ENCODE measurements at places on chromosomes 1 and 21.

GRCh38 chr1:216815260-216816131 is 92.3 kb upstream of the ESRRG start:
- DNase-seq, result no peak

DNA sequence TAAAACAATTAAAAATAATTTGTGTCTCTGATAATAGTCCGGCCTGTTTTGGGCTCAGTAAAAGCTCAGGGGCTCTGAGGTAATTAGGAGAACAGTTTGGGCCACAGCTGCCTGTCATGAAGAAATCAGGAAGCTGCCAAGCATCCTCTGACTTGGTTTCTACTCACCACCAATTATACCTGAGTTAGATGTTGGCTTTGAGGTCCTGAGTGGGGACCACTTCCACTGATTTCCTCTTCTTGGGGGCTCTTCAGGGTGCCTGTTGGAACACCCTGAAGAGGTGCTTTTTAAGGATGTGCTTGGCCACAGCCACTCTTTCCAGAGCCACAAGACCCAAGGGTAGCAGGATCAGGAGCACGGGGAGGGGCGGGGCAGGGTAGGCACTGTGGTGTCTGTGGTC is 10.9 kb downstream of the SLC6A17 start:
- DNase-seq, result no peak

DNA sequence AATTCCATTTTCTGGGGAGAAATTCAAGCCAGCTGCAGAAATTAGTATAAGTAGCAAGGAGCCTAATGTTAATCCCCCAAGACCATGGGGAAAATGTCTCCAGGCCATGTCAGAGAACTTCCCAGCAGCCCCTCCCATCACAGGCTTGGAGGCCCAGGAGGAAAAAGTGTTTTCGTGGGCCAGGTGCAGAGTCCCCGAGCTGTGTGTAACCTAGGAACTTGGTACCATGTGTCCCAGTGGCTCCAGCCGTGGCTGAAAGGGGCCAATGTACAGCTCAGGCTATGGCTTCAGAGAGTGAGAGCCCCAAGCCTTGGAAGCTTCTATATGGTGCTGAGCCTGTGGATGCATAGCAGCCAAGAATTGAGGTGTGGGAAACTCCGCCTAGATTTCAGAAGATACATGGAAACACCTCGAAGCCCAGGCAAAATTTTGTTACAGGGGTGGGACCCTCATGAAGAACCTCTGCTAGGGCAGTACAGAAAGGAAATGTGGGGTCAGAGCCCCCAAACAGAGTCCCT is 286.3 kb downstream of the MATN1 start:
- DNase-seq, result no peak

- DNase-seq, result no peak
Observed at GRCh38 chr1:24045771-24046170, 65.6 kb upstream of the SRSF10 start.

DNA sequence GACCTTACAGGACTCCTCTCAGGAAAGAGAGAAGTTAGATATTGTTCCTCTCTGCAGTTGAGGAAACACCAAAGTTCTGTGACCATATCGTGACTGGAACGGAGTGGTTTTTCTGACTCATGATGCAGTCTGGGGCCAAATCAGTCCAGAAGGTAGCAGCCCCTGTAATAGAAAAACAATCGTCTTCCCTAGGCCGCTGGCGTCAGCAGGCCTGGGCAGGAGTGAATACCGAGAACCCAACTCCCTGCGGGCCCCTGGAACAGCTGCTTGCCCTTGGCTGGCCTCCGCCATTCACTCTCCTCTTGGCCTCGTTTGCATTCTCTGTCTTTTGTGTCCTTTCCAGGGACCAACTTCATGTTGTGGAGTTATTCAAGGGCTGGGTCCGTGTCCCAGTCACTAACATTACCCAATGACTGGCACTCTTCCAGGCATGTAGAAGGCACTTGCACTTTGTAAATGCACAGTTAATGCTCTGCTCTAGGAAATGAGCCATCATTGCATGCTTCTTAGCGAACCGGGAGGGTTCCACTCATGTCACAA is 10.9 kb upstream of the CD101 start:
- DNase-seq, result no peak

DNA sequence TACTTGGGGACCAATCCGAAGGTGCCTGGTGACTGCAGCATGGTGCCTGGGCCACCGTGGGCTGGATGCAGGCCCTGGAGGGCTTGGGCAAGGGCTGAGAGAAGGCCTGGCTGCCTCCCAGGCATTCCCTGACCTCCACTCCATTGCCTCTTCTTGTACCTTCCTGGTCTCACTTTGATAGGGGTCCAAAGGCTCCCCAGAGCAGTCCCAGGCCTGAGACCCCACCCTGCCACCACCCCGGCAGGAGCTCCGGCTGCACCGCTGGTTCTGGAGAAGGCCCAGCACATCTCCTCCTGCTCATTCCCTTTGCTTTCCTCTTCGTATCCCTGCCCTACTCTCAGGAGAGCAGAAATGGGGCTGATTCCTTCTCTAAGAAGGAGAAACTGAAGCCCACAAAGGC is 133.3 kb upstream of the IPO9 start:
- no peak for DNase-seq

DNA sequence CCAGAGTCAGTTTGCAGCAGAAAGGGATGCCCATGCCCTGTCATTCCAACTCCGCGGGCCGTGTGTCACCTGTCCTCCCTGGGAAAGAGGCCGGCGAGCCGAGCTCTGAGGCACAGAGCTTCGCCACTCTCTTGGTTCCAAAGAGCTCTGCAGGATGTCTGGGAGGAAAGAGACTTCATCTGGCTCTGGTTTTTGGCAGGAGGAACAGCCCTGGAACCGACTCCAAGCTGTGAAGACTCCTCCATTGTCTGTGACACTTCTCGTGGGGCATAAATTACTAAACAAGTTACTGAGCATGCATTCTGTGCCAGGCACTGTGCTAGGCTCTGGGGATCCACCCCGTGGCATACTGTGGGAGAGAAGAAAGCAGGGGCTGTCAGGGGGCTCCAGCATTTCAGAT is 3.9 kb upstream of the FAM151A start:
- DNase-seq, result no peak

DNA sequence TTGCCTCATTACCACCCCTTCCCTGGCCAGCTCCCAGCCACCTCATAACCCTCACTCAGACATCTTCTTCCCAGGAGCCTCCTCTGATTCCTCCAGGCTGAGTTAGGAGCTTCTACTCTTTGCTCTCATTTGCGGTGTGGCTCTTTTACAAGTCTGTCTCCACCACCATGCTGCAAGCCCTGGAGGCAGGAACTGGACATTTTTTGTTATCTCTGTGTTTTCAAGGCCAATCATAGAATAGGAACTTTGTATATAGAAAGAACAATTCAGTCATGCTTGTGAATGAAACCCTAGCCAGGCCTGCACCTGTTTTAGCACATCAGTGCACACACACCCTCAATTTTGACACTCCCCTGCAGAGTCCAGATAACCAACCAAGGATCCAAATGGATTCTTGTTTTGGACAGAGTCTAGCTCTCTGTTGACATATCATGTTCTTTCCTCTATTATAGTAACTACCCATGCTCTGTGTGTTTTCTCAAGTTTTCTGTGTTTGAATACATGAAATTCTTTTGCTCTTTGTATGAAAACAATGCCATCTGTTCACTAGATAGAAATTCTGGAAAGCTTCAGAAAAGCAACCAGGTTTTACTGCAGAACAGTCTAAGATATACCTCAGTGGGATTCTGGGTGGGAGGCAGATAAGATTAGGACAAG is 60.9 kb upstream of the ZNF648 start:
- no peak for DNase-seq

GRCh38 chr1:219746141-219746540 is 133.2 kb upstream of the ZC3H11B start:
- DNase-seq, result no peak

DNA sequence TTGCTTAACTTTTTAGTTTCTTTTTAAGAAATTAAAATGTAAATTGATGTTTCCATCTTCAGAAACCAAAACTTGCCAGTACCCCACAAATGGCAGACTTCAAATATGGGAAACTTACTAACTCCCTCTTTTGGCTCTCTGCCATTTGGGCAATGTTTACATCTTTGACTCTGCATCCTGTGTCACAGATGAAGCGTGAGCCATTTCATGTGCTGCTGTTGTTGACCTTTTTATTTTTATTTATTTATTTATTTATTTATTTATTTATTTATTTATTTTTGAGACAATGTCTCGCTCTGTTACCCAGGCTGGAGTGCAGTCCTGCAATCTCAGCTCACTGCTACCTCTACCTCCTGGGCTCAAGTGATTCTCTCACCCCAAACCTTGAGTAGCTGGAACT is 16.0 kb upstream of the COG2 start:
- no peak for DNase-seq

Data from esophagus squamous epithelium (tissue), 5 donors.